AG10803 (cell line): ENCODE measurements at places on chromosomes 7 and 10.

DNA sequence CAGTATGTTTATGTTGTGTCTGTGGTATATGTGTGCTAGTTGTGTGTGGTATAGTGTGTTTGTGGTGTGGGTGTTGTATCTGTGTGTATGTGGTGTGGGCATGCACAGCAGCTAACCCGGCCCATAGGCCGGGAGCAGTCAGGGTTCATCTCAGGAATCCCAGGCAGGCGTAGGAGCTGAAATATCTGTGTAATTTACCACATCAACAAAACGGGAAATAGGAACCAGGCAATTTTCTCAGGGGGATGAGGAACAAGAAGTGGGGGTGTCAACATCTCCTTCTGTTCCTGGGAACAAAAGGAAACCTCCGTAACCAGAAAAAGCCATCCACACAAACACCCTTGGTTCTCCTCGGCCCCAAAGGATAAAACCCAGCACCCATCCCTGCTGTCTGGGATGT lies 24.5 kb upstream of the ZNF488 start:
- DNase-seq = no peak

DNA sequence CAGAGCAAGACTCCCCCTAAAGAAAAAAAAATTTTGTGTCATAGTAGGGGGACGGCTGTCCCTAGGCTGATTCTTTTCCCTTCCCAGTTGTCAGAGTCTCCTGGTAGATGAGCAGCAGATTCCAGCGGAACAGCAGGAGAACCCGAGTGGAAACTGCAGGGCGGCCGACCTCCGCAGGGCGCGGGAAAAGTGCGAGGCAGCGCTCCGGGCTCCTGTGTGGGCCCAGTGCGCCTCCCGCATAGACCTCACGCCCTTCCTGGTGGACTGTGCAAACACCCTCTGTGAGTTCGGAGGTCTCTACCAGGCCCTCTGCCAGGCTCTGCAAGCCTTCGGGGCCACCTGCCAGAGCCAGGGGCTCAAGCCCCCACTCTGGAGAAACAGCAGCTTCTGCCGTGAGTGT lies 46.0 kb downstream of the ZAN start:
- no peak for DNase-seq

DNA sequence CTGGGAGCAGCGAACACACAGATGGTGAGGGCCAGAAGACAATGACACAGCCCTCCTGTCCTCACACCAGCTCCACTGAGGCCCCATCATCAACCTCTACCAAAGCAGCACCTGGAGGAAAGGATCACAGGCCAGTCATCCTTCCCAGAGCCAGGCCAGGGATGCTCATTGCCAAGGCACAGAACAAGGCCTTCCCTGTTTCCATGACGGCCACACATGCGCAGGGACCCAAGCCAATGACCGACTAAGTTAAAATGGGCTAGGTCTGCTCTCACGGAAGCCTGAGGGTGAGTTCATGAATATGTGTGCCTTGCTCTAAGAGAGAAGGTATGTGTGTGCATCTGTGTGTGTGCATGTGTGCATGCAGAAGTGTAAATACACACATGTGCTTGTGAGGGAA lies 39.6 kb downstream of the COBL start:
- no peak for DNase-seq

DNA sequence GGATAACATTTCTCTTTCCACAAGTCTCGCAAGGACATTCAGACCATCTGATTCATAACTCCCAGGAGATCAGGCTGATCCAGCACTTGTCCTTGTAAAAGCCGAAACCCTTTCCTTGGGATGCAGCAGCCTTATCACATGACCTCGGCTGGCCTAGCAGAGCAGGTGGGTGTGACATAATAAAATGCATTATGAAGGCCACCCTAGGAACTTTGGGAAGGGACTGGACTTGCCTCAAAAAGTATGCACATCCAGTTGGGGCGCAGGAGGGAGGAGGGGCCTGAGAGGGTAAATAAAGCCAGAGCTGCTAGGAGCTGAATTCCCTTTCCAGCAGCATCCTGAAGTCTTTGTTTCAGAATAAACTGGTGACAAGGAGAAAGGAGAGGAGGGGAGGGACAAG lies 260.8 kb downstream of the SNX13 start:
- DNase-seq = peak; percentile 85
